Motor neuron (in vitro differentiated cells): ENCODE measurements at places on chromosomes 16 and 17.
A peak's percentile ranks its signal among the peaks of the same experiment; 100 is the strongest.

DNA sequence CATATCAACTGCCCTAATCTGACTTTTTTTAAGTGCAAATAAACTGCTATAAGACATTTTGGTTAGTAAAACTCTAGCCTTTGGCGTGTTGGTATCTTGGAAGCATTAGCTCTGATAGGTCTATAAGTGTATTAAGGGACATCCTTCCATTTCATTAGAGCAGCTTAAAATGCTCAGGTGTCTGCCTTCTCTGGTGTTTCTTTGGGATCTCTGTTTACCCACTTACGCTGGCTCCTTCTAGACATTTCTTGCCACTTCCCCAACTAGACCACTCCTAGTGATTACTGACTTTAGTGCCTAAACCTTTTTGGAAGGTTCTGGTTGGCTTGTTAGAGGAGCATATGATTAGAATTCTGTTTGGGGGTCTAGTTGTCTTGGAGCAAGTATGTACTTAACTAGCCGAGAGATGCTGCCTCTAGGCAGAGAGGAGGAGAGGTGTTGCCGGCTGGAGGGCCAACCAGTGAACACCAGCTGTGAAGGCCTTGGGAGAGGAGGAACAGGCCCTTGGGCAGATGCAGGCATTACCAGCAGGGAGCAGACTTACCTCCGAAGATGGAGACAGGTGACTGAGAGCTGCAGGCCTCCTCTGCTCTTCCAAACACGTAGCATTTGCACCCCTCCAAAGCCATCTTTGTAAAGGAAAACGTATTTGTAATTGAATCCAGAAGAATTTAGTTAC lies 15.2 kb upstream of the CLEC18C start:
- no peak for ATAC-seq

DNA sequence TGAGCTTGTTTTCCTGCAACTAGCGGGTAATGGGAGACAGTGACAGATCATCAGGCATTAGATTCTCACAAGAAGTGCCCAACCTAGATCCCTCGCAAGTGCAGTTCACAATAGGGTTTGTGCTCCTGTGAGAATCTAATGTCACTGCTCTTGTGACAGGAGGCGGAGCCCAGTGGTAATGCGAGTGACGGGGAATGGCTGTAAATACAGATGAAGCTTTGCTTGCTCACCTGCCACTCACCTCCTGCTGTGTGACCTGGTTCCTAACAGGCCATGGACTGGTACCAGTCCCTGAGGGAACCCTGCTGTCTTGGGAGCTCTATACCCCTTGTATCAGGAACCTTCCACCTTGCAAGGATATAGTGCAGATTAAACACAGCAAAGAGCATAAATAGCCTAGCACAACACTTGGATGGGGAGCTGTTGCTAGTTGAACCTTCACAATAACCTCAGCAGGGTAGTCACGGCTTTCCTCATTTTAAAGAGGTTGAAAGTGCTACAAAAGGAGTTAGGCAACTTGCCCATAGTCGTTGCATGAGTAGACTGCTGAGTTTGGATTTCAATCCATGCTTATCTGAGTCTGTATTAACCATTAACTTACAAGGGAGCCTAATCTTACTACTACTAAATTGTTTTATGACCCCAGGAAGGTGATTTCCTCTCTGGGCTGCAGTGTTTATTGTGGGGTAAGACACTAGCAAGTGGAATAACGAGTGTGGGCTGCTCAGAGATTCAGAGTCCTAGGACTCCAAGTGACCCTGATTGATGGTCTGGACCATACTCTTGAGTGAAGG lies 156.6 kb upstream of the ZFHX3 start:
- no peak for ATAC-seq

DNA sequence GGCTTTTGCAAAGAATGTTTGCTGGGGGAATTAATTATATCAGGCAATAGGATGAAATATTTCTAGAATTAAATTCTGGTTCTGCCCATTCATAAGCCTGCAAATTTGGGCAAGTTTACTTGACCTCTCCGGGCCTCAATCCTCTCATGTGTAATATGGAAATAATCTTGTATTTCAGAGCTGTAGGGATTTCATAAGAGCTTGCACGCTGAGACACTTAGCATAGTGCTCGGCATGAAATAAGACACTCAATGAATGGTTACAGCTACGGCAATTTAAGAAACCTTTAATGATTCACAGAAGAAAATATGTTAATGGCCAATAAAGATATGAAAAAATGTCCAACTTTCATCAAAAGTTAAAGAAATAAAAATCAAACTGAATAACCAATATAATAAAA lies 40.6 kb upstream of the PITPNM3 start:
- ATAC-seq: no peak

- ATAC-seq: no peak
Observed at GRCh38 chr16:82582975-82583374, 43.8 kb upstream of the CDH13 start.

GRCh38 chr16:57867000-57867561 lies 64.8 kb upstream of the KIFC3 start:
- no peak for ATAC-seq

- ATAC-seq: no peak
Observed at GRCh38 chr16:13083681-13084080, 182.3 kb downstream of the SHISA9 start.

GRCh38 chr17:14116263-14117024 lies 47.1 kb downstream of the COX10 start:
- no peak for ATAC-seq

DNA sequence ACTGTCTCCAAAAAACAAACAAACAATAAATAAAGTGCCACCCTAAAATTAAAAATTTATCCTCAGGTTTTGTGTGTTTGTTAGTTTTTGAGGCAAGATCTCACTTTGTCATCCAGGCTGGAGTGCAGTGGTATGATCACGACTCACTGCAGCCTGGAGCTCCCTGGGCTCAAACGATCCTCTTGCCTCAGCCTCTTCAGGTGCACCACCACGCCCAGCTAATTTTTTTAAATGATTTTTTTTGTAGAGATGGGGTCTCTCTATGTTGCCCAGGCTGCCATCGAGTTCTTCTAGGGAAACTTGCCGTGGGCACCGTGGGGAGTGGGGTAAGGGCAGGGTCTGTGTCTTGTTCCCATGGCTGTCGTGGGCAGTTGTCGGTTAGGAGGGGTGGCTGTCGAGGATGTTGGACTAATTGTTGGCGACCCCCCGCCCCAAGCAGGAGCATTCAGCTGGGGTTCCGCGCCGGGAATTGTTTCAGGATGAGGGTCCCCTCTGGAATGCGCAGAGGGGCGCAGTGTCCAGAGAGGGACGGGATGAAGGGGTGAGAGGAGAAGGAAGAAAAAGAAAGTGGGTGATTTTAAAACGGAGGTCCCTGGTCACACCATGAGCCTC lies 1.1 kb upstream of the RNF213 start:
- no peak for ATAC-seq

DNA sequence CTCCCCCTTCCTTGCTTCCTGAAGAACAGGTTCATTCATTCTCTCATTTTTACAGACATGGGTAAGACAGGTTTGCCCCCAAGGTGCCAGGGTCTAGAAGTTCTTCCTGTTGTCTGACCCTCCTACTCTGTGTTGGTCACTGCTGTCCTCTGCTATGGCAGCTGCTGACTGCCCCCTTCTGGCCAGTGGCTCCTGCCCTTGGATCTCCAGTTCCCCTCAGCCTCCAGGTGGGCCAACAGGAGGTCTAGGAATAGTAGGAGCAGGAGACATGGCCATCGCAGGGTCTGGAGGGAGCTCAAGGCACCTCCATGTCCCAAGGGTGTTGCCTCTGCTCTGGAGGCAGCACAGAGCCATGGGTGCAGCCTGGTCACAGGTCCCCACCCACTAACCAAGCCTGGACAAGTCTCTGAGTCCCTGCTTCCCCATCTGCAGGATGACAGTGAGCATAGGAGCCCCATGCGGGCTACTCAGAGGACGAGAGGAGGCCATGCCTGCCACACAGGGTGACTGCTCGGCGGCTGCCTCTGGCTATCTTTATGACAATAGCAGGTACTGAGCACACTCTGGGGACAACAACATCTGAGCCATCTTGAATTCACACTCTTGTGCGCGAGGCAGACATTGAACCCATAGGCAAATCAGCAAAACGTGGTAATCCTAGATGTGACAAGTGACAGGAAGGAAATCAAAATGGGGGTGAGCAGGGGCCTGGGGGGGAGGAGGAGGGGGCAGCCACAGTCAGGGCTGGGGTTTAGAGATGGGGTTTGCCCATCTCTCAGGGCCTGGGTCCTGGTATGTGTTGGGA lies 27.0 kb upstream of the NXPH3 start:
- ATAC-seq: no peak

- ATAC-seq: no peak
Observed at GRCh38 chr16:28880589-28880915, 2.3 kb downstream of the ATP2A1 start.

- no peak for ATAC-seq
Observed at GRCh38 chr16:10556236-10556635, 24.2 kb downstream of the EMP2 start.

- ATAC-seq: peak; percentile 8
Observed at GRCh38 chr17:31488264-31488981, 96.9 kb downstream of the RAB11FIP4 start.

DNA sequence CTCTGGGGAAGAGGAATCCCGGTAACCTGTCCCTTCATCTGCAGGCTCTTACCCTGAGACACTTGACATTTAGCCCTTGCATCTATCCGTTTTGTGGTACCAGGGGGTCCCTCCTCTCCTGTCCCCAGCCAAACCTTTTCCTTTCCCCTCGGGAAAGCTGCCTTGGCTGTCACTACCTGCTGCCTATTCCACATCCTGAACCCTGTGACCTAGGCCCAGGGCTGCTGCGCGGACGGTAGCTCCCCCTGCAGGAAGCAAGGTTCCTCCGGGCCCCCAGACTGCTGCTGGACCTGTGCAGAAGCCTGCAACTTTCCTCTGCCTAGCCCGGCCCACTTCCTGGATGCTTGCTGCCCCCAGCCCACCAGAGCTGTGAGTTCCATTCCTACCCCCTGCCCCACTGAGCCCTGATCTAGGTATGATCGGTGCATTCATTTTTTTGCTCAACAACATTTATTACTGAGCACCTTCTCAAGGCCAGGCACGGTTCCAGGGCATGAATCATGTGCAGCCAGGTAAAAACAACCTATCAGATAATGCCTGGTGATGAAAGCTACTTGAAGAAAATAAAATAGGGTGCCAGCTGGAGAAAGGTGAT lies 10.5 kb upstream of the ALDOA start:
- peak; percentile 21 for ATAC-seq

DNA sequence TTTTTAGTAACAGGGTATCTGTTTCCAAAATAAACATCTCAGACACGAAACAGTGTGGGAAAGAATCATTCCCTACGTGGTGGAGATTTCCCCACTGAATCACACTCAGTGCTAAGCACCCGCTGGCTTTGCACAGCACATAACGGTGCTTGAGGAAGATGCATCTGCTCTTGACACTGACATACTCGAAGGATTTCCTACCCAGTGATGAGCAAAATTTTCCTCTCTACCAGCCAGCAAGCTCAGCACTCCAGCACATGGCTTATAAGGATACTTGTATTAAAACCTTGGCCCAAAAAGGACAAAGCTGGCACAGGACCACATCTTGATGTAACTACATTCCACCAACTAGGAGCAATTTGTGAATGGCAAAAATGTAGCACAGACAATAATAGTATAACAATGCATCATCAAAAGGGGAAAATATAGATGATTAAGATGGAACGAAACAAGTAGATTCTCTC lies 59.0 kb downstream of the ANKFY1 start:
- no peak for ATAC-seq

- no peak for ATAC-seq
Observed at GRCh38 chr17:82228278-82228841, 482 bp upstream of the SLC16A3 start.

GRCh38 chr16:3131755-3132377 lies 3.0 kb upstream of the ZNF213 start:
- ATAC-seq: peak; percentile 21

DNA sequence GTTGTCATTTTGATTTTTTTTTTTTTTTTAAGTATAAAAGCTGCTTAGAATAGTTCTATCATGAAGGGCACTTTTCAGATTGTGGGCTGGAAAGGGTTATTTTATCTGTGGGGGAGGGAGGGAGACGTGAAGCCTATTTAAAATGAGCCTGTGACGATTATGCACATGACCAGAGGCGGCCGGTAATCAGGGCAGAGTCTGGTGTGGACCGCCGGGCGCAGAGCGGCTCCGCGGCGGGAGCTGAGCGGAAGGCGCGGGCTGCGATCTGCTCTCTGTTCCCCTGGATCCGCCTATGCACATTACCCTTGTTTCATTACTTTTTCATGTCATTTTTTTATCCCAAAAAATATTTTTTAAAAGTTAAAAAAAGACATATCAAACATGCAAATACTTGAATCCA lies 23.5 kb downstream of the TMC6 start:
- peak; percentile 29 for ATAC-seq

- no peak for ATAC-seq
Observed at GRCh38 chr17:74779948-74780400, 3.8 kb upstream of the NAT9 start.

DNA sequence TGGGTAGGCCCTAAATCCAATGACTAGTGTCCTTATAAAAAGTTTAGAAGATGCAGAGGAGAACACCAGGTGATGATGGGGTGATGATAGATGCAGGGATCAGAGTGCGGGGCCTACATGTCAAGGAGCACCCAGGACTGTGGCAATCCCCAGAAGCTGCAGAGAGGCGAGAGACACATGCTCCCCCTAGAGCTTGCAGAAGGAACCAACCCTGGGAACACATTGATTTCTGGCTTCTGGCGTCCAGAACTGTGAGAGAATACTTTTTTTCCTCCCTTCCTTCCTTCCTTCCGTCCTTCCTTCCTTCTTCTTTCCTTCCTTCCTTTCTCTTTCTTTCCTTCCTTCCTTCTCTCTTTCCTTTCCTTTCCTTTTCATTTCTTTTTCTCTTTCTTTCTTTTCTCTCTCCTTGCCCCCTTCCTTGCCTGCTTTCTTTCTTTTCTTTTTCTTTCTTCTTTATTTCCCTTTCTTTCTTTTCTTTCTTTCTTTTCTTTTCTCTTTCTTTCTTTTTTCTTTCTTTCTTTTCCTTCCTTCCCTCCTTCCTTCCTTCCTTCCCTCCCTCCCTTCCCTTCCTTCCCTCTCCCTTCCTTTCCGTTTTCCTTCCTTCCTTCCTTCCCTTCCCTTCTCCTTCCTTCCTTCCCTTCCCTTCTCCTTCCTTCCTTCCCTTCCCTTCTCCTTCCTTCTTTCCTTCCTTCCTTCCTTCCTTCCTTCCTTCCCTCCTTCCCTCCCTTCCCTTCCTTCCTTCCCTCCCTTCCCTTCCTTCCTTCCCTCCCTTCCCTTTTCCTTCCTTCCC lies 134.3 kb downstream of the HAPSTR1 start:
- ATAC-seq: no peak
